ENCODE measurements at places on chromosomes 3 and 15.
A peak's percentile ranks its signal among the peaks of the same experiment; 100 is the strongest.

DNA sequence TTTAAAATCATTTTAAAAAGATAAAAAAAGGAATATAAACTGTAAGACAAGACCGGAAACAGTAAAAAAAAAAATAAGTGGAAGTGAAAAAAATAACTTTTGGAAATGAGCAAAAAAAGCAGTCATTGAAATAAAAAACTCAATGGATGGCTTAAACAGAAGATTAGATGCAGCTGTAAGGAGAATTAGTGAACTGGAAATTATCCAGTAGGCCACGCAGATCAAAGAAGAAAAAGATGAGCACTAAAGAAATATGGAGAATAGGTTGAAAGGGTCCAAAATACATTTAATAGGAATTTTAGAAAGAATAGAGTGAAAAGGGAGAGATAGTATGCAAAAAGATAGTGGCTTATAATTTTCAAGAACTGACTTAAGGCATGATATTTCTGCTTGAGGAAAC is 47.0 kb downstream of the STARD5 start:
- no peak for DNase-seq

GRCh38 chr3:36482256-36482655 is 102.0 kb downstream of the STAC start:
- DNase-seq = no peak

- DNase-seq = no peak
Observed at GRCh38 chr15:58444658-58445332, 13.0 kb downstream of the LIPC start.

- no peak for DNase-seq
Observed at GRCh38 chr3:188863999-188864406, 307.8 kb upstream of the TPRG1 start.

DNA sequence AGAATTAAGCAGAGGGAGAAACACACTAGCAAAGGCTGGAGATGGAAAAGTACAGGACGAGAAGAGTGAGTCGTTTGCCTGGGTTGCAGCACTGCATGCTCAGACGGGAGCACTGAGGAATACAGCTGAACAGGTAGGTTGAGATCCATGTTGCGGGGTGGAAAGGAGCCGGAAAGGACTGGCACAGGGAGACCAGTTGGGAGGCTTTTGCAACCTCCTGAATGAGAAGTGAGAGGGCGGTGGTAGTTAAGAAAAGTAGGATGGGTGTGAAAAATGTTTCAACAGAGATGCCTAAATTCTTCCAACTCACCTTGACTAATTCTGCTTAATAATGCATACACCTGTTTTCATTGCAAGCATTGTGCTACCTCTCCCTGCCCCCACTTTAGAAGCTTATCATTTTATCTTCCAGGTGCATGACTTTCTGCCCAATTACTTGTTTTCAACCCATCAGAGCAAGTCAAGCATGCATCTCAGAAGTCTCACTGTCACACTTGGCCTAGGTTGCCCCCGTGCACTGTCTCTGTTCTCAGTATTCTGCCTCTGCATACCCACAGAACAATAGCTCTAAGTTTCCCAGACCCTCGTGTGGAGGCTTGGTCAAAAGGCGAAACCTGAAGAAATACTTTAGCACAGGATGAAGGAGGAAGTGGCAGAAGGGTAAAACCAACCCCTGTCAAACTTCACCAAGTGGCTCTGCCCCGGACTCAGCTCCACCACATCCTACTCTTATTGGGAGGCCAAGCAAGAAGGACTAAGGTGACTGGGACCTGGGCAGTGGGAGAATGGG is 199.3 kb upstream of the BCL6 start:
- DNase-seq = peak; percentile 97

DNA sequence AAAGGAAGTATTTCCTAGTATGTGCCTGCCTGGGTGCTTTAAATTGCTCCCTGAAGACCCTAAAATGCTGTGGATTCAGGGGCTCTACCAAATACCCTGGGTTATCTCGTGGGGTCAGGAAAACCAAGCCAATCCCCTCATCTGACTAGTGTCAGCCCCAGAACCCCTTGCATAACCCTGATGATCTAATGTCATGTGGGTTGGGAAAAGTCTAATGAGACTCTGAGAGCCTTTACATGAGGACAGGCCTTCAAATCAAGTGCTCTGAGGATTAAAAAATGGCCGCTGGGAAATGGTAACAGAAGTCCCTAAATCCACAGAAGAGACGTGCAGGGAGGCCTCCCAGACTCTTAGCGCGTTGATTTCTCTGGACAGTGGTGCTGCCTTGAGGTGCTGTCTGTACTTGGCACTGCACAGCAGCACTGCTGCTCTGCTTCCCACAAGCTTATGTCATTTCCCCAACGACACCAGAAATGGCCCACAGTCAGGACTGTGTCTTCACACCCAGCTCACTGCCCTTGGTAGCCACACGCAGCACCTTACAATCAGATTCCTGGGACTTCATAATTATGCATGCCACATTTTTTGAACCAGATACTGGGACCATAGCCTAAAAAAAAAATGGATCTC is 16.6 kb downstream of the EIF4E3 start:
- no peak for DNase-seq

GRCh38 chr15:44250566-44251205 is 37.8 kb upstream of the GOLM2 start:
- DNase-seq = no peak

GRCh38 chr3:42654331-42655201 is 1.1 kb downstream of the ZBTB47 start:
- no peak for DNase-seq

DNA sequence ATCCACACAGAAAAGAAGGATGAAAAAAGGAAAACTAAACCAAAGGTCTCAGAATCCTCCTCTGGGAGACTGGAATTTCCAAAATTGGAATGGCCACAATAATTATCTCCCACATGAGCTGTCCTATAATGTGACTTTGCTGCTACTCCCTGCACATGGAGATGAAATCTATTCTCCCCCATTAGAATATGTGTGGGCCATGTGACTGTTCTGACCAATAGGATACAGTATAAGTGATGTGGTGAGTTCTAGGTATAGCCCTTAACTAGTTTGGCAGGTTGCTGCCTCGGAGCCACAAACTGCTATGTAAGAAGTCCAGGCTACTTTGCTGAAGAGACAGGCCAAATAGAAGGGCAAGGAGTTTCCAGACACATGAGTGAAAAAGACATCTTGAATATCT is 5.2 kb downstream of the TRIM59 start:
- DNase-seq = peak; percentile 36

DNA sequence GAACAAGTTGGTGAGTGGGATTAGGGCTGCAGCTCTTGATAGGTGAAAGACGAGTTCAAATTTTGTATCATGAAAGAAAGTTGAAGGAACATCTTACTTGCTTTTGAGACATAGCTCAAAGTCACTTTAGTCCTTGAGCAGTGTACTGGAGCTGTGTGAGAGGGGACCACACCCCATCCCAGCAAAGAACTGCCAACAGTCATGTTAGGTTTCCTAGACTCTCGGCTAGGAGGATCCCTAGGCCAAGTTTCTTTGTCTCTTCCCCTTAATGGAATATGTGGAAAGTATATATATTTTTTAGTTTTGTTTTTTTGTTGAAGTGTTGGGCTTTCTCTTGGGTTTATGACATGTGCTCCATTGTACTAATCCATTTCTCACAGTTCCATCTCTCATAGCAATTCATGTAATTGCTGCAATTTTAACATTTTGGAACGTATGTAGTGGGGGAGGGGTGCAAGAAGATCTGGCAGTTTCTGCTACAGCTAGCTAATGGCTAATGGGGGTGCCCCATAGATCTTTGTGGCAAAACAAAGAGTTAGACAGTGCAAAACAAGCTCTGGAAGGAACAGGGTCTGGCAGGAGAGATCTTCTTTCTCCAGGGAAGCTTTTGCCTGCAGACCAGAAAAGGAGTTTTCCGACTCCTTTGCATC is 25.1 kb downstream of the TLNRD1 start:
- DNase-seq = no peak

DNA sequence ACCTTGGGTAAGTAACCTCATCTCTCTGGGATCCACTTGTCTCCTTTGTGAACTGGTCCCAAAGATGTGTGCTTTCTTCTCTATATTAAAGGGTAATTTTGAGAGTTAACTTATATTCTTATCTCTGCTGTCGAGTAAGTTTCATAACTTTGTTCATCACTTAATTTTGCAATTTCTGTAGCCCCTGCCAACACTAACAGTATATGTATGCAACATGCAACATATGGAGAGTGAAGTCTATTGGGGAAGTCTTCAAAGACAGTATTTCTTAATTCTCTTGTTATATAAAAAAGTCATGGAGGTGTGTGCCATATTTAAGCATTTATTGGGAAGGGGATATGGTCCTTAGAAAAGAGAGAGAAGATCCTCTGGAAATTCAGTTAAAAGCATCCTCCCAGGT is 85.9 kb downstream of the LRRC3B start:
- DNase-seq = no peak

DNA sequence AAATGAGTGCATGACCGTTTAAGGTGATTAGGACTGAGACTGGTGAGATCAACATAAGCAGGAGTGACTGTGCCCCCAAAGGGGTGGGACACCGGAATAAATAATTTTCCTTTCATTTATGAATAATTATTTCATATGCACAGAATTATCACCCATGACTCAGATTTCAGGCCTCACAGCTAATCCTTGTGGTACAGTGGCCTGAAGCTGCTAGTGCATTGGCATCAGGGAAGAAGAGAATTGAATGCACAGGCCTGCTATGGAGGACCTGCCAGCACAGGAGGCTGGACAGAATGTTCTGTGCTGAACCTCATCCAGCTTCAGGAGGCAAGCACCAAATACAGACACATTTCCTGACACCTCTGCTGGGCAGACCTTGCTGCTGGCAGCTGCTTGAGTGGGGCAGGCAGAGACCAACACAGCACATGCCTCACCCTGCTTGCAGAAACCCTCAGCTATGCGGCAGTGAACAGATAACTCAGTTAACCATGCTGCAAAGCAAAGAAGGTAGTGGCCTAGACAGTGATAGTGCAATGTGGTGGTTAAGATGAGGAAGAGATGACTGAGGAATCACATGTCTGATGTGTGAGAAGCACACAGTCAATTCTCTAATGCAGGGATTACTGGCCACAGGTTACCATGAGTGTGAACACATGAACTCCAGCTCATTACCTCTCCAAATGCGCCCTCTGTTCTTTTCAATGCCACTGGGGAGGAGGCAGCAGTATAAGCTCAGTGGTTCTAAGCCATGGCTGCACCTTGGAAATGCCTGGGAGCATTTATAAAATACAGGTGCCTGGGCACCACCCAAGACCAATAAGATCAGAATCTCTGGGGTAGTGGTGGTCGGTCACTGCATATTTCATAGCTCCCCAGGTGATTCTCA is 68.1 kb upstream of the SCN5A start:
- DNase-seq = no peak

DNA sequence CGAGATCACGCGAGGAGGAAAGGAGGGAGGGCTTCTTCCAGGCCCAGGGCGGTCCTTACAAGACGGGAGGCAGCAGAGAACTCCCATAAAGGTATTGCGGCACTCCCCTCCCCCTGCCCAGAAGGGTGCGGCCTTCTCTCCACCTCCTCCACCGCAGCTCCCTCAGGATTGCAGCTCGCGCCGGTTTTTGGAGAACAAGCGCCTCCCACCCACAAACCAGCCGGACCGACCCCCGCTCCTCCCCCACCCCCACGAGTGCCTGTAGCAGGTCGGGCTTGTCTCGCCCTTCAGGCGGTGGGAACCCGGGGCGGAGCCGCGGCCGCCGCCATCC is 1.1 kb upstream of the SETD5 start:
- DNase-seq = peak; percentile 93

GRCh38 chr3:158205324-158205723 is 95.4 kb downstream of the RSRC1 start:
- no peak for DNase-seq

DNA sequence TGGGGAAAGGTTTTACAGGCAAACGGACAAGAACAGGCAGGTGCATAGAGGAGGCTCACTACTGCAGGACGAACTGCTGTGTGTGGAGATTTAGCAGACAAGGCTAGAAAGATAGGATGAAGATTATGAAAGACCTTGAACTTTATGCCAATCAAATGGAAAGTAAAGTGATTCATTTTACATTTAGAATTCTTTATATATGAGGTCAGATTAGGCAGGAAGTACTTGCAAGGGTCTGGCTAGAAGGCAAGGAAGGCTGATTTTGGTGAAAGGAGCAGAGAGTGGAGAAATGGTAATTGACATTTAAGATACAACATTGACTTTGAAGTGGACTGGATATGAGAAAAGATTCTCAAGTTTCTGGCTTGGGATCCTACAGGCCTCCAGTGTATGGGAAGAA is 33.6 kb downstream of the PLSCR4 start:
- DNase-seq = no peak

DNA sequence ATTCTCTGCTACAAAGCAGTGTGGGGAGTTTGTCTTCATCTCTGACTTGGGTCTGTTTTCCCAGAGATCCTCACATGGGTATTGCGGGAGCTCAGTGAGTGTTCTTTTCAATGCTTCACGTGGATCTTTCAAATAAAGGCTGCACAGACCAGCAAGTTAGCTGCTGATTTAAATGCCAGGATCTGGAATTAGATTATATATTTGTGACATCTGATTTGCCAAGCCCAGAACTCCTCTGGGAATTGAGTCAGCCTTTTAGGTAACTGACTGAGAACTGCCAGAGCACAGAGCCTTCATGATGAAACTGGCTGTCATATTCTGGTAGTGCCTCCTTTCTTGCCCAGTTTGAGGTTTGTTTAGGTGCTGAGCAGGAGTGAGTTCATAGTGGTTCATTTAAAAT is 14.7 kb downstream of the EDEM1 start:
- DNase-seq = no peak

- no peak for DNase-seq
Observed at GRCh38 chr3:61847784-61848462, 286.6 kb downstream of the PTPRG start.

DNA sequence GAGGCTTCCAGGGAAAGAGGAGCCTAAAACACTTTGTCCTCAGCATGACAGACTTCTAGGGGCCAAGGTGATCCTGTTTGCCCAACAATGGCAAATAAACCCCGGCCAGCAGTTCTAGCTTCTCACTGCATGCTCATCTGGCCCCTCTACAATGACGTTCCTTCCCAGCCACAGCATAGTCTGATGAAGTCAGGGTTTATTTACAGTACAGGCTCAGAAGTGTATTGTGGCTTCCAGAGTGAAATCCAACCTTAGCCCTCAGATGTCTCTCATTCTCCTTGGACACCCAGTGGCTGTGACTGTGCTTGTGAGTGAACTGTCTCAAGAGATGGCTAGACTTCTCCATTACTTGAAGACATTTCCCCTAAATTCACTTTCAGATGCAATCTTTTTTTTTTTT is 40.8 kb downstream of the BFSP2 start:
- no peak for DNase-seq

- DNase-seq = no peak
Observed at GRCh38 chr3:94082391-94082937, 19.6 kb downstream of the NSUN3 start.

GRCh38 chr3:71197841-71198565 is 385.5 kb downstream of the FOXP1 start:
- no peak for DNase-seq

GRCh38 chr3:147672436-147672835 is 263.3 kb downstream of the ZIC1 start:
- no peak for DNase-seq

GRCh38 chr3:99475229-99475628 is 163.2 kb upstream of the COL8A1 start:
- DNase-seq = no peak

- DNase-seq = no peak
Observed at GRCh38 chr3:116240261-116240660, 205.0 kb downstream of the LSAMP start.

- no peak for DNase-seq
Observed at GRCh38 chr15:54884312-54884711, 312.4 kb downstream of the RSL24D1 start.
